ENCODE measurements at places on chromosomes 2 and 18. TPM values are rescaled to one million over a fixed set of nuclear protein-coding genes. Genes with fewer than 3 reads are reported as not detected.

- peak; percentile 53 for DNase-seq
These were observed 58.3 kb downstream of the WDR7 start for GRCh38 chr18:56709463-56709862.

DNA sequence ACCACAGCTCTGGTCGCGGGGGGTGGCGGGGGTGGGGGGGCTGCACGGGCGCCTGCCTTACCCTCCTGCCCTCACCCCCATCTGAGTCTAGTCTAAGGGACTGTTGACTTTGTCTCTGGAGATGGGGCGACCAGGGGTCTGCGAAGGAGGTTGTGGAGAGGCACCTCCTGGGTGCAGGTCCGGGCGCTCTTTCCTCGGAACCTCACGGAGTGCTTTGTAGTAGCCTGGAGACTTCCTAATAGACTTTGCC lies 141.3 kb downstream of the MEIS1 start:
- DNase-seq = no peak

GRCh38 chr18:11937874-11938478 lies 29.9 kb upstream of the MPPE1 start:
- peak; percentile 64 for DNase-seq

DNA sequence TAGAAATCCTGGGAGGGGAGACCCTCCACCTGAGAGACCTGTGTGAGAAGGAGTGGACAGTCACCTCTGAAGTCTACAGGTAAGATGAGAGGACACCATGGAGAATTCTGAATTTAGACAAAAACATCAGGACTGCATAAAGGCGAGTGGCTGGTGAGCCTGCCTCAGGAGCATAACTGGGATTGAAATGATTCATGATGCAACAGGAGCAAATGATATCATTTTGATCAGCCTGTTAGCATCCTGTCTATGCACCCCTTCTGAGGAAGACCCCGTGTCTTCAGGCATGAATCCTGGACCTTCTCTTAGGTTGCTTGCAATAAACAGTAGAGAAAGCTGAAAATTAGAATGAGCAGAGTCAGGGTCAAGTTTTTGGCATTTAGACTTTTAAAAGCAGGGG lies 245.8 kb downstream of the ETAA1 start:
- DNase-seq = no peak

DNA sequence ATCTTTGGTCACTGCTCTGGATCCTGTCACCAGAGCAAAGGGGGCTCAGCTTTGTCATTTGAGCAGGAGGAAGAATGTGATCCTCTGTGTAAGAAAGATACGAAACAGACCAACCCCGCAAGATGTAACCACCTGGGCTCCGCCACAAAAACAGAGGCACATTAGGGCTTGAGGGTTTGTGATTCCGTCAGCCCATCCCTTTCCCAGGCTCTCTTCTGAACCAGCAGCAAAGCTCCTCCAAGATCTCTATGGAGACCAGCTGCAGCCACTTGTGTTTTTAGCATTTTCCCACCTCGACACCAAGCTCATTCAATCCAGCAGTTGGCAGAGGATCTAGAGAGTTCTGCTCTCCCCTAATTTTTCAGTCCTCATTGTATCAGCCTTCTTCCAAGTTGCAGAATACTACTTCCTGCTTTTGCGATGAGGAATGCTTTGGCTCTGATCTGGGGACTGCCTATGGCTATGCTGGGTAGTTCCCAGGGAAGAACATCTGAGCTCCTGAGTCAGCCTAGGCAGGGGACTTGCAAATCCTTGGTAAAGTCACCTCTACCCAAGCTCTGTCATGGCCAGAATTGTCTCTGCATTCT lies 139.6 kb upstream of the RAB12 start:
- no peak for DNase-seq

GRCh38 chr2:39942950-39943349 lies 163.9 kb upstream of the THUMPD2 start:
- no peak for DNase-seq

DNA sequence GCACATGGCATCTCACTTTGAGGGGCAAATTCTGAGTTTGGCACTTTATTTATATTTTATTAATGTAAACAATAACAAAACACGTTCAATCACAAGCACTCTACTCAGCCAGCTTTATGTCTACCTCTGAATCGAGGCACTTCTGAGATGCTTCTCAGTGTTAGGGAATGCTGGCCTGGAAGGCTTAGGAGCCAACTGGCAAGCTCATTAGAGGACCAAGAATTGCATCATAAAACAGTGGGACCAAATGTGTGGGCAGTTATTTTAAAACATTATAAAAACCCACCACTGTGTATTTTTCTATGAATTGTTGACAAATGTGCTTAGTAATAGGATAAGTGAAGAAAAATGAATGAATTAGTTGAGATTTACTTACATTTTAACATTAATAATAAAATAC lies 46.8 kb upstream of the SMIM21 start:
- no peak for DNase-seq

Gene CXCR4
- total RNA-seq = not detected

Gene GPR39
- 15.7 TPM for total RNA-seq

Gene ACP1
- total RNA-seq = 216 TPM
